ENCODE measurements at places on chromosomes 13 and 19. TPM values are rescaled to one million over a fixed set of nuclear protein-coding genes. Genes with fewer than 3 reads are reported as not detected.

DNA sequence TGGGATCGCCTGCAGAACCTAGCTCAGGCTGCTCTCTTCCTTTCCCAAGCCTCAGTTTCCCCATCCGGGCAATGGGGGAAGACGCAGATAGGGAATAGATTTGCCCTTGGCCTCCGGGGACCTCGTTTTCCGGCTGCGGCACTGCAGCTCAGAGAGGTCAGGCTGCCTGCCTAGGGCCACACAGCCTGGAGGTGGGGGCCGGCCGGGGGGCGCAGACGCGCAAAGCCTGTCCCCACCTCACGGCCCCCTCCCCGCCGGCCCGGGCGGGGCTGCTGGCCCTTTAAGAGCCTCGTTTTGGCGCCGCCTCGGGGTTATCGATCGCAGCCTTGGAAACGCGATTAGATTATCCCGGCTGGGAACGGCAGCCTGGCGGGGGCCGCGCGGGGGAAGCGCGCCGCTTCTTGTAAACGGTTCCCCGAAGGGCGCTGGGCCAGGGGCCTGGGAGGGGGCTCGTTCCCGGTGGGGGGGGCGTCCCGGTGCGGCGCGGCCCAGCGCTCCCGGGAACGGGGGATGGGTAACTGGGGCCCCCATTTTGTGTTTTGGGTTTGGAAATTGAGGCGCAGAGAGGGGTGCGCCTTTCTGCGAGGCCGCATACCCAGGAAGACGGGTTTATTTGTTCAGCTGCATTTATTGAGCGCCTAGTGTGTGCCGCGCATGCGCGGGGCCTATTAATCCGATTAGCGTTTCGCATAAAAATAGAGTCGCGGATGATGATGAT is 23.4 kb upstream of the TCF3 start:
- DNase-seq: no peak

CLDND2 gene
- total RNA-seq: 0.34 TPM

DNA sequence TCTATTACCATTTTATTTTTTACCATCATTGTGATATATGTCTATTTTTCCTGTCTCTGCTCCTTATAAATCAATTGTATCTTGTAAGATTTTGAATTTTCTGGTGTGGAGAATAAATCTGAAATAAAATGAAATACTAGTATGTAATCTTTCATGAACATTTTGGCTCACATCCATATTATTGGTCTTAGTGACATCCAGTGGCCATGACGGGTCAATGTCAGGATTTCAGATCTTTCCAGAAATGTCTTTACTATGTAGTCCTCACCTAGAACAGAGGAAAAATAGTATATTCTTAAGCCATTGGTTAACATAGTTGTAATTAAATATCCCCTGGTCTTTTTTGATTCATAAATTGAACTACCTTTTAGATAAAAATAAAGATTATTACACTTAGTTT is 109.8 kb upstream of the GPC6 start:
- DNase-seq: no peak

- no peak for DNase-seq
These were observed 298.3 kb downstream of the DIAPH3 start for GRCh38 chr13:59865398-59865797.

GRCh38 chr13:58908019-58908679 is 1255.6 kb downstream of the DIAPH3 start:
- no peak for DNase-seq

- no peak for DNase-seq
These were observed 12.4 kb upstream of the JUND start for GRCh38 chr19:18293642-18294466.

DNA sequence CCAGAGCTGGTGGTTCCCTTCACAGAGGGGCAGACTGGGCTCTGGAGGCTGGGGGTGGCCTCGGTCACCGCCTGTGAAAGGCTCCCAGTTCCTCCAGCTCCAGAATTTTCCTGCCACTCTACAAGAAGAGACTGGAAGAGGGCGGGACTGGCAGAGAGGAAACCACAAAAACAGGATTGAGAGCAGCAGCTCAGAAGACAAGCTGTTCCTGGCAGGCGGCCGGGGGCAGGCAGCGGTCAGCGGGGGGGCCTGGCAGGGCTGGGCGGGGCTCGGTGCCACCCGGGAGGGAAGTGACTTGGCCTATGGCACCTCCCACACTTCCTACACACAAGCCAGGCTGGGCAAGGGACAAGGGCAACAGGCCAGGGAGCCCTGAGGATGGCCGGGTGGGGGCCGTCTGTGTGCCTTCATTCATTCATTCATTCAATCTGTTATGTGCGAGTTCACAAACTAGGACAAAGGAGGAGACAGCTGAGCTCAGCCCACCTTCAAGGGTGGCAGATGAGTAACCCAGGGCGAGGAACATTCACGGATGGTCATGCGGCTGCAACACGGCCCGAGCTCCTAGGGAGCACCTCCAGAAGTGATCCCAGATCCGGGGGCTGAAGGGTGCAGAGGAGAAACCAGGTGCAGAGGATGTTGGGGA is 16.9 kb upstream of the BTBD2 start:
- DNase-seq: peak; percentile 43

ADGRE2 gene
- total RNA-seq: 20.6 TPM
